ENCODE measurements at places on chromosomes 5 and 9.

DNA sequence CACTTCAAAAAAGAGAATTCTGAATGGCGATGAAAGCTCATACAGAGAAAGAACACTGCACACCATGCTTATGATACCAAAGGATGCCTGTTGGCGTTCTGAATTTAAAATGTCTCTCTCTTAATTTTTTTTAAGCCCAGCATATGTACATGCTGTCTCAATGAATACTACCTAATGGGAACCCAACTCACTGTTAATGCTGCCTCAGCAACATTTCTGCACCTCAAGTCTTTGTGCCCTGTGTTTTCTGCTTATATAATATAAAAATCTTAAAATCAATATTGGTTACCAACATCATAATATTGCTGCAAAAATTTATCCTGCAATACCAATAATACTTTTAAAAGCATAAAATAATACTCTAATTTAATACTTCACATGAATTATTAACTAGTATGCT lies 44.1 kb upstream of the POU5F2 start:
- DNase-seq, result no peak

DNA sequence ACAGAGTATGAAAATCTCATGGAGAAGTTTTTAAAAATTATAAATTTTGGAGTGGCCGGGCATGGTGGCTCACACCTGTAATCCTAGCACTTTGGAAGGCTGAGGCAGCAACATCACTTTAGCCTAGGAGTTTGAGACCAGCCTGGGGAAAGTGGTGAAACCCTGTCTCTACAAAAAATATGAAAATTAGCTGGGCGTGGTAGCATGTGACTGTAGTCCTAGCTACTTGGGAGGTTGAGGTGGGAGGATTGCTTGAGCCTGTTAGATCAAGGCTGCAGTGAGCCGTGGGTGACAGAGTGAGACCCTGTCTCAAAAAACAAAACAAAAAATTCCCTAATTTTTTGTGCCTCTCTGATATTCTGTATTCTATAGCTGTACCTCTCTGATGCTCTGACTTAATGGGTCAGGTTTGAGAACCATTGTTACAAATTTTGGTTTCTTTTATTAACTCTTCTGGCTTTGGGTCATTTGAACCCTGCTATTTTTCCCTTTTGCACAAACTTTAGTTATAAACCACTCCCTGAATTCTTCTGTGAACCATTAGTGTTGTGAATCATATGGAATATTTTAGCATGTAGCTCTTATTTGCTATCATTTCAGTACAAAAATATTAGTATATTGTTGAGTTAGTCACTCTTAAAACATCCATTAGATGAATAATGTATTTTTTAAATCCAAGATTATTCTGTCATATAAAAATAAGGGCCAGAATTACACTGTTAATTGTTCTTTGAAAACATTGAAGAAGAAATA lies 51.0 kb downstream of the FER start:
- no peak for DNase-seq

- DNase-seq, result no peak
Measured at GRCh38 chr9:105972466-105973204, 278.3 kb downstream of the TMEM38B start.

DNA sequence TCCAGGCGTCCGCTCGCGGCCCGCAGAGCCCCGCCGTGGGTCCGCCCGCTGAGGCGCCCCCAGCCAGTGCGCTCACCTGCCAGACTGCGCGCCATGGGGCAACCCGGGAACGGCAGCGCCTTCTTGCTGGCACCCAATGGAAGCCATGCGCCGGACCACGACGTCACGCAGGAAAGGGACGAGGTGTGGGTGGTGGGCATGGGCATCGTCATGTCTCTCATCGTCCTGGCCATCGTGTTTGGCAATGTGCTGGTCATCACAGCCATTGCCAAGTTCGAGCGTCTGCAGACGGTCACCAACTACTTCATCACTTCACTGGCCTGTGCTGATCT lies 294 bp downstream of the ADRB2 start:
- DNase-seq, result peak; percentile 43

Measured in inflammatory macrophage treated with lipopolysaccharide for 4 hours (primary cell).